T-helper 1 cell treated with Interleukin-12 subunit alpha and Interleukin-12 subunit beta and Interleukin-4 antibody, amounts not matched to agents 30 ng/mL and 1 ng/mL, for 36 hours (primary cell): ENCODE measurements at places on chromosomes 3 and 15. TPM values are rescaled to one million over a fixed set of nuclear protein-coding genes. Genes with fewer than 3 reads are reported as not detected.

TJP1 gene
- not detected in 2 replicates for total RNA-seq

USP50 gene
- 0.66 TPM in 1 of 2 replicates, not detected in the other for total RNA-seq

PRICKLE2 gene
- not detected in 2 replicates for total RNA-seq

SLC27A2 gene
- 44.6 and 45.3 TPM in 2 replicates for total RNA-seq

GREM1 gene
- total RNA-seq: not detected in 2 replicates

ADAMTS9 gene
- not detected in 2 replicates for total RNA-seq

NDUFAF3 gene
- total RNA-seq: 119 and 120 TPM in 2 replicates

PLA1A gene
- 0.12 and 0.41 TPM in 2 replicates for total RNA-seq

MEIS2 gene
- total RNA-seq: not detected in 2 replicates

ESYT3 gene
- 0.29 and 0.41 TPM in 2 replicates for total RNA-seq

FSTL1 gene
- total RNA-seq: 0.12 and 0.32 TPM in 2 replicates

GOLGA8S gene
- total RNA-seq: 0.61 and 0.71 TPM in 2 replicates

NLGN1 gene
- total RNA-seq: not detected in 2 replicates

CRTC3 gene
- total RNA-seq: 105 and 115 TPM in 2 replicates

UBE2Q2 gene
- 29.6 and 30.0 TPM in 2 replicates for total RNA-seq

CCRL2 gene
- 6.0 and 6.8 TPM in 2 replicates for total RNA-seq

SNRPN gene
- 51.6 and 54.0 TPM in 2 replicates for total RNA-seq

COL6A5 gene
- 0.05 and 0.15 TPM in 2 replicates for total RNA-seq
